Stimulated activated CD8-positive, alpha-beta memory T cell treated with anti-CD3 and anti-CD28 coated beads, Interleukin-15, amount 100 ng/mL, for 4 hours (primary cell): ENCODE measurements at places on chromosomes 6 and 20.

DNA sequence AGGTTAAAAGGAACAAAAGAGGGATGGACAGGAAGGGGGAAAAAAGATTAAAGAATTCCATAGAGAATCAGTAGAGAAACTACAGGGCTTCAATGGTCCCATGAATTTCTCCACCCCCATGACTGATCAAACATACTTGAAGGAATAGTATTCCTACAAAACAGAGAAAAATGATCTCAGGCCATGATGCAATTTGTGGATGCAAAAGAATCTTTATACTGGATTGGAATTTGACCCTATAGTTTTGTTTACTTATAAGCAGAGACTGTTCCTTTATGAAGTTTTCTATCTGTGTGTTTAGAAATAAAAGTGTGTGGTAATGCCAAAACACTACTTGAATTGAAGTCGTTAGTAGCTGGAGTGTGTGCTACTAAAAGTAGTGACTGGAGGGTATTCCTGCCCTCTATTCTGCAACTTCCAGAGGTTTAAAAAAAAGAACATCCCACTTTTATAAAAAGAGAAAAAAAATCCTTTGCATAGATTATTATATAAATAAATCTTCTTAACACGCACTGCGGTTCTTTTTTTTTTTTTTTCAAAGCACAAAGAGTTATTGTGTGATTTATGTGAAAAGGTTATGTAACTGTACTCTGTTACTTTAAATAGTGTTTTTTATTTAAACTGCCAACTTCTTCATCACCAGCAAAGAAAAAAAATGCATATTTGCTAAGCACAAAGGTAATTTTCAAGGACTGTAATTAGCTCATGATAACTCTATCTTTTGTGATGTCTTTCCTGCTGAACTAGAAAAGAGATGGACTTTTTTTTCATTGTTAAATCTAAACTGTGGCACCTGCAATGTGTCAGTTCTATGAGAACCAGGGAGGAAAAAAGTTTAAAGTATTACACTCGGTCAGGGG, 214.5 kb upstream of the CITED2 start:
- no peak for DNase-seq

- no peak for DNase-seq
These were observed 59.6 kb upstream of the TTPAL start for GRCh38 chr20:44415833-44416715.

GRCh38 chr6:169795196-169795595, 43.8 kb downstream of the ERMARD start:
- no peak for DNase-seq

GRCh38 chr6:62775427-62776022, 435.7 kb upstream of the FKBP1C start:
- DNase-seq = no peak

- DNase-seq = no peak
These were observed 498.8 kb downstream of the CDKAL1 start for GRCh38 chr6:21033084-21033483.

GRCh38 chr20:11173916-11174315, 500.1 kb upstream of the JAG1 start:
- DNase-seq = no peak

DNA sequence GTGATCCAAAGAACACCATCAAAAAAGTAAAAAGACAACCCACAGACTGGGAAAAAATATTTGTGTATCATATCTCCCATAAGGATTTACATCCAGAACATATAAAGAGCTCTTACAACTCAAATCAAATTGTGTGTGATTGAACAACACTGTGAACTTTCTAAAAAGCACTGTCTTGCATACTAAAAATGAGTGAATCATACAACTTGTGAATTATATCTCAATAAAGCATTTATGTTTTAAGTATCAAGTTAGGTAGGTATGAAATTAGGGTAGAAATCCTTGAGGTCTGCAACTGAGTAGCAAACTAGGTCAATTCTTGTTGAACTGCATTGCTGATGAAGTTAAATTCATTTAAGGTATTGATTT, 14.1 kb downstream of the SAMHD1 start:
- no peak for DNase-seq

DNA sequence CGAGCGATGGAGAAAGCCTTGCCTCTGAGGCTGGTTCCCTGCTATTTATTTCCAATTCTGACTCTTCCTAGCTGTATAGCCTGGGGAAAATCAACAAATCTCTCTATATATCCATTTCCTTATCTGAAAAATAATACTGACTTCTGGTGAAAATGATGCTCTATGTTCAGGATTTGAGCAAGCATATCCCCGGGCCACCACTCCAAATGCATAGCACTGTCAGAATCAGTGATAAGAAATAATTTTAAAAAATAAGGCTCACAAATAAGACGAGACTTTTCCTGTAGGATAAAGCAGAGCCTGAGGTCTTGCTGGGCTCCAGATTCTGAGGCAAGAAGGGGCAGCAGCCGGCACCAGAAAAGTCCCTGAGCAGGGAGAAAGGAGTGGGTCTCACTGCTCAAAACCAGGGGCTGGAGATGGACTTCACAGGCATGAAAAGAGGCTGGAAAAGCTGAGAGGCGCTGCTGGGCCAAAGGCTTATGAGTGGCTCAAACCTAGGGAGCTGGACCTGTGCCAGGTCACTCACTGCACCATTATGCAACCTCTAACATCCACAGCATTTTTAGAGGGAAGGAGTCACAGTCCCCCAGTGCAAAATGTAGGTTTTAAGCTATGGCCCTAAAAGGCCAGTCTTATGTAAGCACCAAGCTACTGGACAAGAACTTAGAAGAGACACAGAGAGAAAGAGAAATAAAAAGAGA, 48.1 kb upstream of the SLC17A4 start:
- DNase-seq = no peak

- no peak for DNase-seq
These were observed 244.6 kb downstream of the HAO1 start for GRCh38 chr20:7695635-7696034.

GRCh38 chr6:86936834-86937218, 502 bp upstream of the HTR1E start:
- no peak for DNase-seq

- no peak for DNase-seq
These were observed 982.6 kb upstream of the EYS start for GRCh38 chr6:66689608-66690007.

DNA sequence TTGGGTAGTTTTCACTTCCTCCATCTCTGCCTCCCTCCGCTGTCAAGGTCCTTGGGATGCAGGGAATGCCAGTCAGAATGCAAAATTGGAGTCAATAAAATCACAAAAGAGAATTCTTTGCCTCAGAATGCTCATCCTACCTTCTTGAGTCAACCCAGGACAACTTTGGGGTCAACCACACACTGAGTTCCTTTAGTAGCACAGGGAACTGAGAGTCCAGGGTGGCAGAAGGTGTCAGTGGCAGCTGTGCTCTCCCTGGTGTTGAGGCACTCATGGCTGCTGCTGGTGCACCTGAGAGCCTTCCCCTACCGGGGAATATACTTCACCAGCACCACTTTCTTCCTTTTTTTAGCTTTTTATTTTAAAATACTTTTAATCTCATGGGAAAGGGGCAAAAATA, 829 bp upstream of the NOTCH4 start:
- no peak for DNase-seq

- no peak for DNase-seq
These were observed 2.0 kb downstream of the ARMH2 start for GRCh38 chr6:24796616-24797290.

- DNase-seq = no peak
These were observed 183.4 kb upstream of the CNR1 start for GRCh38 chr6:88349511-88349910.

DNA sequence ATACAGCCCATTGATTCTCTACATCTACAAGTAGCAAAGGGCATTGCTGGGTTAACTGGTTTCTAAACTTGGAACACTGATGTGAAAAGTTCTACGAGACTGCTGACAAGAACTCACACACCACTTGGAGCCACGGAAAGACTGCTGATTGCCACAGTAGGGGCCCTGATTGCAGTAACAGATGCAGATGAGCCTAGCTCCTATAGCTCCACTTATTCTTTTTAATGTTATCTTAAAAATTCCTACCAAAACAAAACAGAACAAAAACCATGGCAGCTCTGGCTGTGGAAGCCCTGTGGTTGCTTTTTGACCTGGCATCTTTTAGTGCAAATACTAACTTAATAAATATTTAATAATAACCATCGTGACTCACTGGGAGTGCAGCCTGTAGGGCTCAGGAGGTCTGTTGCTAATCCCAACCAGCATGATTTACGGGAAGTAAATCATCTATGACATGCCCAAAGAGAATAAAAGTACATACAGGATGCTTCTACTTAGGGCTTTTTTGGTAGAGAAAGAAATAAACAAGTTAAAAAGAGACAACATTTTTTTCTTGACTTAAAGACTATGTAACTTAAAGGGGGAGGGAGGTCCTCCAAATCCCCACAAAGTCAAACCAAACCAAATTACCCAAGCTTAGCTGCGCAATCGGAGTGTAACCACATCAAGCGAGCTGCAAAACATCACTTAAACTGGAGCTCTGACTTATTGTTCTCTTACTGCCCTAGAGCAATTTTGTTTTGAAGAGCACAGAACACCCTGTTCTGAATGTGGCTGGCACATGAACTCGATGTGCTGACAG, 87.2 kb downstream of the FKBP5 start:
- peak; percentile 21 for DNase-seq

DNA sequence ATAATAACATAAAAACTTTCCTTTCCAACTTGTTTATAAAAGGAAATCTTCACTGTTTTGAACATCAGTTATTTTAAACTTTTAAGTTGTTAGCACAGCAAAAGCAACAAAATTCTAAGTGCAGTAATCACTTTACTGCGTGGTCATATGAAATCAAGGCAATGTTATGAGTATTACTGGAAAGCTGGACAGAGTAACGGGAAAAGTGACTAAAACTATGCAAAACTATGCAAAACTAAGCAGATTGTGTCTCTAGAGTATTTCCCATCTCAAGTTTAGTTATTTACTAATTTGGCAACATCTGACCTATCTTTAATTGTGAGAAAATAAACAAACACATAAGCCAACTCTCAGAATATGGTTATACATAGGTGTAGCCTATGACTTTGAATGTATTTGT, 10.9 kb upstream of the ANKEF1 start:
- no peak for DNase-seq

- no peak for DNase-seq
These were observed 140.4 kb downstream of the ERMARD start for GRCh38 chr6:169891846-169892245.

DNA sequence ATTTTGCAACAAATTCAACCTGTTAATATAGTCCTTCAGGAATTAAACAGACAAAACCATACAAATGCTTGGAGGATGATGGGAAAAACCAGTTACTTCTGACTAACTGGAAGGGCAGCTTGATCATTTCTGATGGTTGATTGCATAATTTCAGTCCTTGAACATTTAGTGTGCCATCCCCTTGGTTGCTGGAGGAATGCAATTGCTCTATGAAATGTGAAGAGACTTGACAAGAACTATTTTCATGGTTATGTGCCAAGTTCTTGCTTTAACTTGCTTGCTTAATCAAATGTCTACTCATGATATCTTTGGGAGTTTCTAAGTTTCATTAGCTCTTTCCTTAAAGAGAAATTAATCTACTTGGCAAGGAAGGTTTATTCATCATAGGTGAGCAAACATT, 45.2 kb downstream of the ANKEF1 start:
- DNase-seq = no peak

DNA sequence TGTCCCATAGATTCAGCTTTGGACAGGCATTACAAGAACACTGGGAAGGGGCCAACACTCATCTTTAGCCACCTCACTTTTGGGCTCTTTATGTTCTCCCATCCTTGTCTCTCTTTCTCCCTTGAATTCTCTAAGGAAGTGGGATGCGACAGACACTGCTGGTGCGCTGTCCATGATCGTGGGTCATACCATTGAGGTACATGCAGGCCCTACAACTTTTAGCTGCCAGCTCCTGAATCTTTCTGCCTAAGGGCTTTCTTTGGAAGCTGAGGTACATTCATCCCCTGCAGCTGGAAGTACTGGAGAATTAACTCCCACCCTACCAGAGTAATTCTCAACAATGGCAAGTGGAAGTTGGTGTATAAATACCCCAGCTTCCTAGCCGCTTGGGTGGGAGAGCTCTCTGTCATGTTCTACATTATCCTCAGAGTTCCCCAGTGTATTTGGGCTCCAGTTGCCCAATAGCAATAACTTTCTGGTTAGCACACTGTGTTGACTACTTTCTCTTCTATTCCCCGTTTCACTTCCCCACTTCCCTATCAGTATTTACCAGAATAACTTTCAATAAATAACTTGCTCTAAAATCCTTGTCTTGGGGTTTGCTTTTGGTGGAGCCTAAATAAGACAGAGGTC, 309.4 kb upstream of the RNF24 start:
- DNase-seq = no peak

DNA sequence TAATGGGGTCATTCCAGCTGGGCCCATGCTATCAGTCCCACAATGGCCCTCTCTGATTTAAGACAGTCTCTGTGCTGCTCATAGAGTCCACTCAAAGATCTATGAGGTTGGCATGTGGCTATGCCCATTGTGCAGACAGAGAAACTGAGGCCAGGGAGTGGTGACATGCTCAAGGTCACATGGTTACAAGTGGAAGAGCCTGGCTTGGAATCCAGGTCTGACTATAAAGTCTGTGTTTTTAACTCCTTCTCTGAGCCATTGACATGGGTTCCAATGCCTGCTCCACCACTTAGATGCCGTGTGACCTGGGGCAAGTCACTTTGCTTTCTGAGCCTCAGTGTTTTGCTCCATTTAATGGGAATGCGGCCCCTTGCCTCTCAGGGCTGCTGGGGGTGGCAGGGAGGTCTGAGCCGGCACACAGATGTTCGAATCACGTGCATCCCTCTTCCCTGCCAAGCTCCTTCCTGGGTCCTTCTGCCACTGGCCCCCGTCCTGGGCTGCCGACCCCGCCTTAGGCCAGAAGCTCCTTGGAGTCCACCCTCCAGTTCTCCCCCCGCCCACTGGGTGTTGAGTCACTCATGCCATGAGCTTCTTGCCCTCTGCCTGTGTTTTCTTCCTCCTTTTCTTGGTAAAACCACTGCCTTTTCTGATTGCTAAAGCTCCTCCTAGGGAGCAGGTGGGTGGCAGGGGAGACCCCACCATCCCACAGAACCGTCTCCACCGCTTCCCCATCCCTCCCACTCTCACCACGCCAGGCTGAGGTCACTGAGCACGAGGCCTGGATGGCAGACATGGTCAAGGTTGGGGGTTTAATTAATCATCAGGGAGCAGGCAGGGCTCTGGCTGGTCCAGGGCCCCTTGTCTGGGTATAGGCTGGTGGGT, 35.7 kb downstream of the CEBPB start:
- DNase-seq = no peak

DNA sequence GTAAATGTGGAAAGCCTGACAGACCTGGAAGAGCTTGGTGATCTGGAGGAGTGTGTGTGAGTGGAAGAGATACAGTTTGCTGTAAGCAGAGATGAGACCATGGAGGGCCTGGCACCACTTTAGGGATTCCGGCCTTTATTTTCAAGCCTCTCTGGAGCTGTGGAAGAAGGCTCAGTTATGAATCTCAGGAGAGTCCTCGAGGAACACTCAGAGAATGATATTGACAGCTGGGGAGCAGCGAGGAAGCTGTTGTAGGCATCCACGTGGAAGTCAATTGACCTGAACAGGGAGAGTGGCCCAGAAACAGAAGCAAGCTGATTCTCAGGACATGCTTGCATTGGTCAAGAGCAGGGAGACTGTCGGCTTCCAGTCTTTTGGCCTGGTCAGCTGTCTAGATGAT, 108.4 kb upstream of the FOXQ1 start:
- no peak for DNase-seq

GRCh38 chr6:154206141-154206540, 150.5 kb downstream of the IPCEF1 start:
- no peak for DNase-seq
